ENCODE measurements at places on chromosomes 11 and 22. TPM values are rescaled to one million over a fixed set of nuclear protein-coding genes. Genes with fewer than 3 reads are reported as not detected.

The HSPB2 gene
- 2.4 TPM for total RNA-seq

The FJX1 gene
- total RNA-seq: 15.9 TPM

DNA sequence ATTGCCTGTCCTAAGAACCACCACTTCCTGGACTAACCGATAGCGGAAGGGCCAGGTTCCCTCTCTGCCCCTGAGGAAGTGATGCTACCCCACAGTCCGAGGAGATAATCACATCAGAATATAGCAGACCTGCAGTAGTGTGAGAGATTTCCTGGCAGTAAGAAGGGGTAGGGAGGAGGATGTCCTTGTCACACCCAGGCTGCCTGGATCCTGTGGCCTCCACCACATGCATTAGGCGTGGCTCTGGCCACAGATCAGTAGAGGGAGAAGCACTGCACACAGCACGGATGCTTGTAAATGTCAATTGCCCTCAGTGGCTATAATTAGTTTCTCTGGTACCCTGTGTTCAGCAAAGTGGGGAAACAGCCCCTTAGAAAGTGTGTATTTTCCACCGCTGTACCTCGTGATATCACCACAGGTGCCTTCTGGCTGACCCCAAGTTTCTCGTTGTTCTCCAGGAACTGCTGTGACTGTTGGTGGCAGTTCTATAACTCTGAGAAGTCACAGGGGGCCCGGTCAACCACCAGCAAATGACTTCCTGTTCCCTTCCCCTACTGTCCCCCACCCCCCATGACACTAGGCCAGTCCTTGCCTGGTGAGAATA, 61.8 kb downstream of the UBASH3B start:
- no peak for DNase-seq
- H3K27me3 ChIP-seq: no peaks in the 10 kb centered on the region
- no peak overlapping the region for H3K27ac ChIP-seq
- H3K36me3 ChIP-seq: no peaks in the 10 kb centered on the region
- H3K4me3 ChIP-seq: no peak overlapping the region

- no peak overlapping the region for H3K4me3 ChIP-seq
- no peak overlapping the region for H3K27ac ChIP-seq
- no peaks in the 10 kb centered on the region for H3K27me3 ChIP-seq
- peaks cover 13% of the 10 kb centered on the region for H3K4me1 ChIP-seq
- H3K36me3 ChIP-seq: peaks cover 3% of the 10 kb centered on the region
- DNase-seq: no peak
These were observed 117.2 kb upstream of the MTNR1B start for GRCh38 chr11:92852229-92852628.

DNA sequence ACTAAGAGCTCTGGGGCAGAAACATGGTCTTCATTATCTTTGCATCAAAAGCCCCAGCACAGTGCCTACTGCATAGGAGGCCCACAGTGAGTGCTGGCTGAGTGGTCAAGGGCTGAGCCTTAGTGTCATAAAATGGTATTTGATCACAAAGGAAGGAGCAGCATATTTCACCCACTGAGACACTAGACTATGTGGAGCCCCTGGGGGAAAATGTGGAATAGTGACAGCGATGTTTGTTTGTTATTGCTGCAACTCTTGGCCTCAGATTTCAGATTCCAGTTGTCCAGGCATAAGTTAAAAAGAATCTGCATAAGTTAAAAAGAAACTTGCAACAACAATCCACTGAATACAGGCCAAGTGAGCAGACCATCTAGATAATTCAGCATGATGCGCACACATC, 7.0 kb downstream of the KIRREL3 start:
- peaks cover 47% of the 10 kb centered on the region for H3K4me1 ChIP-seq

GRCh38 chr11:95544095-95544856, 245.3 kb downstream of the FAM76B start:
- no peaks in the 10 kb centered on the region for H3K27me3 ChIP-seq
- DNase-seq: no peak
- peaks cover 29% of the 10 kb centered on the region for H3K4me1 ChIP-seq
- H3K27ac ChIP-seq: no peak overlapping the region
- H3K4me3 ChIP-seq: no peak overlapping the region
- H3K36me3 ChIP-seq: no peaks in the 10 kb centered on the region

GRCh38 chr11:34621876-34622275, 983 bp downstream of the EHF start:
- H3K27me3 ChIP-seq: peaks cover 6% of the 10 kb centered on the region
- no peak for DNase-seq
- H3K27ac ChIP-seq: no peak overlapping the region
- no peak overlapping the region for H3K4me3 ChIP-seq
- H3K4me1 ChIP-seq: no peaks in the 10 kb centered on the region

DNA sequence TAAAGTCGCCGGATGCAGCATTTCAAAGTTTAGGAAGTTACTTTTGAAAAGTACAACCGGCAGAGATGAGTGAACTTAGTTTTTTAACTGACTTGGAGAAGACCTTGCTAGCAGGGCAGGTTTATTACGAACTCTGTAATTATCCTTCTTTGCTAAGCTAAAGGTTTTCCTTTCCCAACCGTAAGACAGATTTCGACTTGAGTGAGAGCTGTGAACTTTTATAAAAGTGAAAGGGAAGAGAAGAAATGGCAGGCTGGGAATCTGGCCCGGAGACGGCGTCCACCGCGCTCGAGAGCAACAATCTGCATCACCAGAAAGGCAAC, 659 bp upstream of the TEAD1 start:
- H3K4me1 ChIP-seq: peaks cover 34% of the 10 kb centered on the region
- H3K36me3 ChIP-seq: no peaks in the 10 kb centered on the region
- DNase-seq: no peak

GRCh38 chr11:129242855-129243254, 50.7 kb upstream of the ARHGAP32 start:
- no peaks in the 10 kb centered on the region for H3K27me3 ChIP-seq
- no peaks in the 10 kb centered on the region for H3K36me3 ChIP-seq
